ENCODE measurements at places on chromosomes 7 and 10. TPM values are rescaled to one million over a fixed set of nuclear protein-coding genes. Genes with fewer than 3 reads are reported as not detected.

DNA sequence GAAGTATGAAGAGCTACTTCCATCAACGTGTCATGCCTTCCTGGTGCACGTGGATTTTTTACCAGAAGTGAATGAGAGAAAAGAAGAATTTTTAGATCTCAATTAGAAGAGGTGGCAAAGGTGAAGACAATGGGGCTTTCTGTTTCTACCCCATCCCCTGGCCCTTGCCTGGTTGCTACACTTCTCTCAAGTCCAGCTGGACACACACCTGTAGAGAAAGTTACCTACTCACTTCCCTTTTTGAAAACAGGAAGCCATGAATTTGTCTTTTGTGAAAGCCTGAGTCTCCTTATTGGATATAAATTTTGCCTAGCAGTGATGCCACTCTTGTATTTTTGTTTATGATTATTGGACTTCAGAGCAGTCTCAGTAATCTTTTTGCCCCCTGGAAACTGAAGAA is 142.9 kb upstream of the AKR1E2 start:
- DNase-seq, result no peak

DNA sequence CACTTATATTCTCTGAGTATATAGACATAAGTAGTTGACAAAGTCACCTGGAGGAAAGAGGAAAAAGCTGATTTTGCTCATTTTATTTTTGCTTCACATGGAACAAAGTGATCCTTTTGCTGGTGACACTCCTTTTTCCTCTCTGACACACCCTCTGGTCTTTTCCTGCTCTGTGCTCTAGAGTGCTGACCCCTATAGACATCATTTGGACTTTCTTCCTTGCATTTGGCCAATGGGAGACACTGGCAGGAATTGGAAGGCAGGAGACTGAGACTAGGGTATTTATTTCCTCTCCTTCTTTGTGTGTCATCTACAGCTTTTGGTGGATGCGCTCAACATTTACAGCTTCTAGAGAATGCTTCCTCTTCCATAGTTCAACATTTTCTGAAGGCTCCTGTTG is 1078.1 kb downstream of the SORCS1 start:
- no peak for DNase-seq

CNPY1 gene
- not detected for total RNA-seq

COPS6 gene
- 89.1 TPM for total RNA-seq

TMEM236 gene
- 1.9 TPM for total RNA-seq

LRRC18 gene
- total RNA-seq, result not detected

Data from kidney (tissue), 22 donors.